ENCODE measurements at places on chromosomes 6 and 20. TPM values are rescaled to one million over a fixed set of nuclear protein-coding genes. Genes with fewer than 3 reads are reported as not detected.

Gene GJA1
- 77.8 TPM for polyA plus RNA-seq

Gene TAP2
- 20.7 TPM for polyA plus RNA-seq

Gene PNPLA1
- polyA plus RNA-seq: 0.02 TPM

Gene MYH7B
- 0.03 TPM for polyA plus RNA-seq

Gene ADGRF4
- 0.08 TPM for polyA plus RNA-seq

Gene DDX43
- 1.5 TPM for polyA plus RNA-seq

Gene TAGAP
- not detected for polyA plus RNA-seq

Gene TPD52L1
- polyA plus RNA-seq: 16.5 TPM

Gene TUBB1
- polyA plus RNA-seq: not detected

Gene ILRUN
- 49.9 TPM for polyA plus RNA-seq

Gene MLN
- polyA plus RNA-seq: not detected

Gene PDE10A
- 0.19 TPM for polyA plus RNA-seq

Gene BMP6
- 0.20 TPM for polyA plus RNA-seq

Gene PTPN1
- 28.7 TPM for polyA plus RNA-seq

Gene MAS1
- not detected for polyA plus RNA-seq

Gene ULBP1
- 1.1 TPM for polyA plus RNA-seq

Gene LY6G6F
- polyA plus RNA-seq: not detected

Gene CAPN11
- polyA plus RNA-seq: not detected

Gene DSTN
- 276 TPM for polyA plus RNA-seq
